NCI-H1092 treated with DMSO at 0.1 percent for 48 hours (cell line): ENCODE measurements at places on chromosomes 6 and 20.

DNA sequence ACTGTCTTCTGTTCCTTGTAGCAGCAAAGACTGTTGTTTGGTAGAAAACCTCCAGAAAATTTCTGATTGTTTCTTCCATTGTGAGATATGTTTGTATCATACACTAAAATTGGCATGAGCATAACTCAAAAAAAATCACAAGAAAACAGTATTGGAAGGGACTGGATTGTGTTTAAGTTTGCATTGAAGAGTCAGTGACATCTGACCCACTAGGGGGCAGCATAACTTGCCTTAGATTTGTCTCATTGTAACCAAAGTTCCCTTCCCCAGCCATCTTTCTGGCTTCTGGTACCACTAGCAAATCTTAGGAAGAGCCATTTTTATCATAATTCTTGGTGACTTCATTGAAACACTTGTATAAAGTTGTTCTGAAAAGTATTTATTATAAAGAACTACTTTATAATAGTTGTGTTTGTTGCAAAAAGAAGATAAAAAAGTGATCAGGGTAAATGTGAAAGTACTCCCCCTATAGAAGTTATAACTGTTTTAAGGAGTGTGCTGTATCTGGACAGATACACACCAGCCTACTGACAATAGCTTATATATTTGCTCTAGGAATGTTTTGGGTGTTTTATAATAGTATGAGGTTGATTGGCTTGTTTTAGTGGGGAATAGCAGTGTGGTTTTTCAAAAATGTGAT lies 7.7 kb downstream of the CSTF1 start:
- peak; percentile 19 for DNase-seq

- DNase-seq, result peak; percentile 58
These were observed 50.0 kb upstream of the SCGN start for GRCh38 chr6:25601800-25602673.

DNA sequence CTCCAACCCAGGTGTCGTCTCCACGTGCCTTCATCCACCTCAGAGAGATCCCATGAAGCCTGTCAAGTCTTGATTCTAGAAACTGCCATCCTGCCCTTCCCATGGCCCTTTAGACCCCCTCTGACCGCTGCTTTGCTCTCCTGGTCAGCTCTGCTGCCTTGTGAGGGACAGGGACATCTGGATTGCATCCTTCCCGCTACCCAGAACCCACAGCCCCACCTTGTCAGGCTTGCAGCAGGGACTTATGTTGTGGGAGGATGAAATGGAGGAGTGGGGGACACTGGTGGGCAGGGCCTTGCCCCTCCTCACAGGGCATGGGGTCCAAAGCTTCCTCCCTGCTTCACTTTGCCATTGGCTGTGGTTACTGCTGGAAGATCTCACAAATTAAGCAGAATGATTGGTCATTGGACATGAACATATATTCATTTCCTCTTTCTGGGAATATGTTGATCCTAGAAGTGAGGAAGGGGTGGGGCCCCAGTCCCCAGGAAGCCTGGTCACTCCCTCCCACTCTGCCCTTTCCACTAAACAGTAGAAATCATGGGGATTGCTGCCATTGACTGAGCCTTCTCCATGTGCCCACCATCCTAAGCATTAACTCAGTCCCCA lies 4.5 kb downstream of the GLP1R start:
- DNase-seq, result no peak

GRCh38 chr6:39215640-39216158 lies 13.6 kb downstream of the KCNK5 start:
- no peak for DNase-seq

- DNase-seq, result no peak
These were observed 53.7 kb downstream of the JARID2 start for GRCh38 chr6:15299430-15300131.

GRCh38 chr20:24148372-24148771 lies 159.8 kb upstream of the GGTLC1 start:
- DNase-seq, result no peak

GRCh38 chr20:24584538-24585356 lies 115.3 kb downstream of the SYNDIG1 start:
- DNase-seq, result no peak

GRCh38 chr20:24916412-24916811 lies 32.7 kb upstream of the CST7 start:
- no peak for DNase-seq

DNA sequence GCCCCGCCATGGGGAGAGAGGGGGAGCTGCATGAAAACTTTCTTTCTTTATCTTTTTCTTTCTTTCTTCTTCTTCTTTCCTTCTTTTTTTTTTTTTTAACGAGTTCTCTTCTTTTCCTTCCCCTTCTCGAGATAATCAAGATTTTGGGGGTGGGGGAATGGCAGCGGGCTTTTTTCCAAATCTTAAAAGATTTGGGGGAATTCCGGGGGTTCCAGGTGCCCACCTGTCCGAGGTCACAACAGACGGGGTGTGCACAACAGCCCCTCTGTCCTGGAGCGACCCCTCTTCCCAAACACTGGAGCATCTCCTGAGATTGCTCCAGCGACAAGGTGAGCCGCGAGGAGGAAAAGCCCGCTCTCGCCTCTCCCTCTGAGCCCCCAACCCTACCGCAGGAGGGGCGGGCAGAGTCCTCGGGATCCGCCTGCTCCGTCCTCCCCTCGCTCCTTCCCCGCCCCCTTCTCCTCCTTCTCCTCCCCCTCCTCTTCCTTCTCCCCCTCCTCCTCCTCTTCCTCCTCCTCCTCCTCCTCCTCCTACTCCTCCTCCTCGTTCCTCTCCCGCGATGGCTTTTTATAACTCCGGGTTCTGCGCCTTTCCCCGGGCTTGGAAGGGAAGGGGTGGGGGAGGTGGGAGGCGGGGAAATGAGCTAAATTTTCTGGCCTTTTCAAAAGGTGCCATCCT lies 689 bp upstream of the KCNB1 start:
- DNase-seq, result no peak

GRCh38 chr6:127148511-127148910 lies 30.0 kb downstream of the RSPO3 start:
- DNase-seq, result peak; percentile 6

GRCh38 chr6:138278326-138278725 lies 60.0 kb upstream of the PBOV1 start:
- DNase-seq, result no peak

DNA sequence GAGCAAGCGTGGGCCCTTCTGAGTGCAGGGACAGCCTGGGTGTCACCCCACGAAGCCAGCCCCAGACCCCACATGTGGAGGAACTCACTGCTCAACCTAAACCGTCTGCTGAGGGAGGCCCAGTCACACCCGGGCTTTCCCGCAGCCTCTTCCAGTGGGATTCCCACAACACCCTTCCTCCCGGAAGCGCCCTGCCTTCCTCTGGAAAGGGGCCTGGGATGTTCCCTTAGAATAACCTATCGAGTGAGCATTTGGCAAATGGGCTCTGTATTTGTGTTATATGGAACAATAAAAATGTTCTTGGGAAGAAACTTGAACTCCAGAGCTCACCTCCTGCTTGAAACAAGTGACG lies 100.0 kb upstream of the DUSP22 start:
- no peak for DNase-seq

DNA sequence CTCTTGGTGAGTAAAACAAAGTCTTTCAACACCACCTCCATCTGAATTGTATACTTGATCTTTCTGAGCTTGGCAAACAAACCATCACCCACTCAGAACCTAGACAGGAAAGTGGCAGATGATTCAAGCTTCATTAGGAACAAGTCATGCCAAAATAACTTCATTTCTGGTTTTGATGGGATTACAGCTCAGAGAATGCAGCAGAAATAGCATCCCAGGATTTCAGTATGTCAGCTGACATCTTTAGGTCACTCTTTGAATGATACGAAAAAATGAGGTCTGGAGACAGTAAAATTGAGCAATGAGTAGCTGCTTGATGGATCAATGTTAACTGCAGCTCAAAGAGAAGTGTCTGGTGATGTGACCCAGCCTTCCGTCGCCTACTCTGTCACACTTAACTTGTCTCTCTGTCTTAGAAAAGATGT lies 92.4 kb downstream of the GJA10 start:
- DNase-seq, result no peak

DNA sequence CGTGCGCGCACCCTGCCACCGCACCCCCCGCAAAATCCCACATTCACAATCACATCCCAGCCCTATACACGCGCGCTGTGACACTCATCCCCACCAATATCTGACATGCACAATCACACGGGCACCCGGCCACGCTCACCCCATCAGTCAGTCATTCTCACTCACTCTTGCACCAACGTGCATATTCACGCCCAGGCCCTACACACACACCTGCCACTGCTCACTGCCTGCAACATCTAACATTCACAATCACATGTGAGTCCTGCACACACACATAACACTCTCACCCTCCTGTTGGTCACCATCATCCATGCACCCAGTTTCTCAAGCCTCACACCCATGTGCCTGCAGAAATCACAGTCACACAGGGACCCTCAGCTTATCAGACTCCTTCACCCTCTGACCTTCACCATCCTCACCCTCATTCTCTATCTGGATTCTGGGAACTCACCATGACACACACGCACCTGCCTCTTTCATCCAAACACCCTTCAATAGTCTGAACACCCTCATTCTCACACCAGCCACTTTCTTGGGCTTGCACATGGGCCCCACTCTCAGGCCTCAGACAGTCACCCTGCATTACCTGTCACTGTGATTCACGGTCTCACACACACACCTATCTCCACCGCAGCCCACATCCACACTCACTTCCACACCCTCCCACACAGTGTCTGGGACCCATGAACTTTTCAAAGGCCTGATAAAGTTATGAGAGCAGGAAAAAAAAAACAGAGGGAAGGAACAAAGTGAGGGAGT lies 748 bp upstream of the ATP9A start:
- no peak for DNase-seq

DNA sequence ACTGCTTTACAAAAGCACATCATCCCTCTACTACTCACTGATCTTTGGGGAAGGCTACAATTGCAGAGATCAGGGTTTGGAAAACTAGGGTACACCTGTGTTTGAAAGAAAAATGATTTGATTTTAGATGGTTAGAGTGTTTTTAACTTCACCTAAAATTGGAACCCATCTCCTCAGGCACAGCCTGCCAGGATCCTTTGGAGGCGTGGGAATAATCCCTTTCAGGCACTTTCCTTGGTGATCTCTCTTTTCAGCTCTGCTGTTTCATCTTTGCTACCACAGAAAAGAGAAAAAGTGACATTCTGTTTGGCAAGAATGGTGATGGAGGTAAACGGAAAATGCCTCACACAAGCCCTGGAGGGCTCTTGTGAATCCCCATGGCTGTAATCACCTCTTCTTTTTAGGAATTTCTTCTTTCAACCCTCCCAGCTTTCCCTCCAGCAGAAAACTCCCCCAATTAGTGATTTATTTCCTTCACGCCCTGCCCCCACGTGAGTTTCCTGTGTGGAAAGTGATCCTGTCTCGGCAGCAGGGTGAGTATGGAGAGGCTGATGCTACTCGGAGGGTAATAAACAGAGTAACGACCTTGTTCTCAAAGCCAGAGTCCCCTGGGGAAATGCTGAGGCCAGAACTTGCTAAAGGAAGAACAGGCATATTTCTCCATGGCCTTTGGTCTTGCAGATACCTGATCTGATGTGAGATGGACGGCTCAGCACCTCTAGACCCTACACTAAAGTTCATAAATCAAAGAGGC lies 9.2 kb downstream of the KCNG1 start:
- no peak for DNase-seq

GRCh38 chr6:169963581-169964297 lies 212.3 kb downstream of the ERMARD start:
- DNase-seq, result no peak

DNA sequence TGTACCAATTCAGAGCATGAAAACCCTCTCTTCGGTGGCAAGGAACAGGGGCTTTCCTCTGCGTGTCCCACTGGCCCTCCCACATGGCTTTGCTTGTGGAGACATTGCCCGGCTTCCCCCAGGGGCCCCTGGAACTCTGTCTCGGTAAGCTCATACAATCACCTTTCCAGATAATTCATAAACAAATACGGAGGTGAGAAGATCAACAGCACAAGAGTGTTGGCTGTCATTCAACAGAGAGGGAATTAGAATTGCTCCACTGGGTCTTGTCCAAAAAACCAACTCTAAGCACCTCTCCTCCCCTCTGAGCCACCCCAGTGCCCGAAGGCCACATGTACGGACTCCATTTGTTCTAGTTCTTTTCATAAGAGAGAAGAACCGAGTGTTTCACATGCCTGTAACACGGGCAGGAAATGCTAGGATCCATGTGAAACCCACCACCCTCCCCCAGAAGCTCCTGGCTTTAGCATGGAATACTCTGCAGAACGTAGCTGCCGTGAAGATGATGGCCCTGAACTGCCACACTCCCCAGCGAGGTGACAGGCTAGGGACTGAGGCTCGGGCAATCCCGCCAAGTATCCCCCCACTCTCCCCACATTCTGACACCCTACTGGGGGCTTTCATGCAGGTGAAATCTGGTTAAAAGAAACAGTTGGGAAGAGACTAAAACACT lies 24.6 kb upstream of the FOXC1 start:
- DNase-seq, result no peak

GRCh38 chr6:146962329-146962728 lies 241.9 kb upstream of the STXBP5 start:
- no peak for DNase-seq

DNA sequence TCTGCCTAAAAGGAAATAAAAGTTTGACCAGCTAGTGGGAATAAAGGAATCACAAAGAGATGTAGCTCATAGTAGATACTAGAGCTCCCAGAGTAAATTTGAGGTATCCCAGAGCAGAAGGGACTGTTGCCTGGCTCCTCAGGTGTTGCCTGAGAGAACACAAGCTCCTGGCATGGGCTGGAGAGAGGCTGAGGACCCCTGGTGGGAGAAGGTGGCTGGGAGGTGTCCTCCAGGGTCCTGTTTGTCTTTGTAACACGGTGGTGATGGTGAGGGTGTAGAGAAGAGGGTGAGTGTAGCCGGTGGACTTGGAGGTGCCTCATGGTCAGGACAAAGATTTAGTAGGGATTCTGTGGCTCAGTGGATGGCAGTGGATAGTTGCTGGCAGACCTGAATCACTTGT lies 28.1 kb upstream of the NNAT start:
- DNase-seq, result no peak

GRCh38 chr20:40467067-40467466 lies 222.0 kb downstream of the MAFB start:
- DNase-seq, result no peak
